Fibroblast of pulmonary artery (primary cell): ENCODE measurements at places on chromosomes 2 and 18.

GRCh38 chr2:127508631-127509034, 17.7 kb downstream of the IWS1 start:
- DNase-seq, result peak; percentile 97

GRCh38 chr2:241752689-241753276, 18.4 kb downstream of the D2HGDH start:
- no peak for DNase-seq

DNA sequence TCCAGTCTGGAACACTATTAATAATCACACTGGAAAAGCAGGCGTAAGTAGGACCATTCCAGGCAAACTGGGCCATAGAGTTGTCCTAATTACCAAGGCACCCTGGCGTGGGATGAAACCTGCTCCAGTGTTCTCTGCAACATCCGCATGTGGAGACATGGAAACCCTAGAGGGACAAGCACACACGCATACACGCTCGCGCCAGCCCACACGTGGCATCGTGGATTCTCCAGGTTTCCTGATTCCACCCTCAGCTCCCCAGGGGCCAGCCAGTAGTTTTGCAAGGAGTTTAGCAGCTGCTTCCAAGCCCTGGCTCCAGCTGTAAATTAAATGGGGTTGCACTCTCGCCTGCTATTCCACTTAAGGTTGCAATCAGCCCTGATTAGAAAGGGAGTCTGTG, 127.7 kb downstream of the DYSF start:
- no peak for DNase-seq

DNA sequence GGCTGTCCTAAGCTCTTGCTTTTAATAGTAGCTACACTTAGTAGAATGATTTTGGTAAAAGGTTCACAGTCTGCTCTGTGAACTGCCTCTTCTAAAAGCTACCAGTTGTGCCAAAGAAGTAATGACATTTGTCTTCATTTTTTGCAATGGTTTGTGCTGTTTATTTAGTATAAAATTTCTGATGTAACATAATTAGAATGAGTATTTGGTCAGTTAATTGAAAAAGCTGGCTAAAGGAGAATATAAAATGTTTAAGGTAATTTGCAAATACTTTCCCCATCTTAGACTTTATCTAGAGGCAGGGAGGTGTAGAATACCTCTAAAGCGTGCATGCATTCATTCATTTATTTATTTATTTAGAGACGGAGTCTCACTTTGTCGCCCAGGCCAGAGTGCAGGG, 71.3 kb downstream of the PHLPP1 start:
- DNase-seq, result no peak

- no peak for DNase-seq
Observed at GRCh38 chr2:36589230-36589630, 8.7 kb downstream of the FEZ2 start.

- no peak for DNase-seq
Observed at GRCh38 chr2:211611061-211611518, 927.5 kb downstream of the ERBB4 start.

DNA sequence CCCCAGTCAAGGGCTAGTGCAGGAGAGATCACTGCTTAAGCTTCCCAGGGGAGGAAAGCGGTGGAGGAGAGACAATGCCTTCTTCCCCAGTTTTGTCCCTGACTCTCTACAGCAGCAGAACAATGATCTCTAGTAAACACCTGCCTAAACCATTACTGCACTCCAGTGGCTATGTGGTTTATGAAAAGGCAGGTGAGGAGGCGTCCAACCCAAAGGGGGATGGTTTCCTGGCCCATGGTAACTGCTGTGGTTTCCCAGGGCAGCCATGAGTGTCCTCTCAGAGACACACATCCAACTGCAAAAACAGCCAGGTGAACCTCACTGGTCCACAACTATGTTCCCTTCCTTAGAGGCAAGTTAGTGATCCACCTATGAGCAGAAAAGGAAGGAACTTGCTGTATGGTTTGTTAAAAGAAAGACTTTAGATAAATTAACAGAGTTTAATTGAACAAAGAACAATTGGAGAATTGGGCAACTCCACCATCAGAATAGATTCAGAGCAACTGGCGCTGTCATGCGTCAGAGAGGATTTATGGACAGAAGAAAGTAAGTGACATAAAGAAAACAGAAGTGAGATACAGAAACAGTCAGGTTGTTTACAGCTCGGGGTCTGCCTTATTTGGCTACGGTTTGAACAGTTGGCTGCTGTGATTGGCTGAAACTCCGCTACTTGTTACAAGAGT, 4.8 kb upstream of the TTC39C start:
- no peak for DNase-seq

DNA sequence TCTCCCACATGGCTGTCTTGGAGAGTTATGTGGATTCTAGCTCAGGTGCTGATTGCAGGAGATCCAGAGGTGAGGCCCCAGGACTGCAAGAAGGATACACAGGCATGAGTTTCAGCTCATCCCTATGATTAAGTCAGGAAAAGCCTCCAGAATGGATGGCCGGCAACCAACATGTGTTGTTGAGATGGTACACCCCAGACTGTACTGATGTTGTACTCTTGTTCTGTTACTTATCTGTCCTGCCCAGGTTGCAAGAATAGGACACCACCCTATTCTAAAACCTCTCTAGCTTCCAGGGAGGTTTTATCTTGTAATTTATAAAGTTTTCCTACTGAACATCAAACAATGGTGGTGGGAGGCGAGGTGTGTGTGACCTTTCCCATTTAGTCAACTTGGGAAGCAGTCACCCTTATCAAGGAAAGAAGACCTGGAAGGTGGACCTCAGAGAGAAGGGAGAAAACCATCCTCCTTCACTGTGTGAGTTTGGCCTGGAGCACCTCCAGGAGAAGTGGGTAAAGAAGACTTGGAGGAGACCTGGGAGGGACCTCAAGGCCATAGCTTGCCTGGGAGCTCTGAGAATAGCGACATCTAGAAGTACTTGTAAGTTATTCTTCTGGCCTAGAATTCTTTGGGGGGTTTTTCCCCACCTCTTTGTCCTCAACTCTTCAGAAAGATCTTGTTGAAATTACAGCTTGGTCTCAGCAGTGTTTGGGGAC, 8.6 kb downstream of the FAM124B start:
- no peak for DNase-seq

DNA sequence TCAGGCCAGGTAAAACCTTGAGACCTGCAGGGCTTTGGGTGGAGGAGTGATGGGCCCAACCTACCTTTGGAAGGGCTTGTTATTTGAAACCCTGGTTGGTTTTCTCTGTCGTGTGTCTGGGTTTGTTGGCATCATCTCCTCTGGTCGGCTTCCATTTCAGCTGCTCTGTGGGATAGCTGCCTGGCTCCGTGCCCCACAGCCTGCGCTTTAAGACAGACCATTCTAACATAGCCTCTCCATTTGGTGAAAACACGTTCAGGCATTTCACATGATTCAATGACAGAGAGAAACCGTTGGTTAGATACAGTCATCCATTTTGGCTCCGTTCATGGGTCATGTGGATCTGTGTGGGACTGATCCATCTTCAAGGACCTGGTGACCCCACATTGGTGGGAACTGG, 37.0 kb upstream of the LYPD6B start:
- no peak for DNase-seq

DNA sequence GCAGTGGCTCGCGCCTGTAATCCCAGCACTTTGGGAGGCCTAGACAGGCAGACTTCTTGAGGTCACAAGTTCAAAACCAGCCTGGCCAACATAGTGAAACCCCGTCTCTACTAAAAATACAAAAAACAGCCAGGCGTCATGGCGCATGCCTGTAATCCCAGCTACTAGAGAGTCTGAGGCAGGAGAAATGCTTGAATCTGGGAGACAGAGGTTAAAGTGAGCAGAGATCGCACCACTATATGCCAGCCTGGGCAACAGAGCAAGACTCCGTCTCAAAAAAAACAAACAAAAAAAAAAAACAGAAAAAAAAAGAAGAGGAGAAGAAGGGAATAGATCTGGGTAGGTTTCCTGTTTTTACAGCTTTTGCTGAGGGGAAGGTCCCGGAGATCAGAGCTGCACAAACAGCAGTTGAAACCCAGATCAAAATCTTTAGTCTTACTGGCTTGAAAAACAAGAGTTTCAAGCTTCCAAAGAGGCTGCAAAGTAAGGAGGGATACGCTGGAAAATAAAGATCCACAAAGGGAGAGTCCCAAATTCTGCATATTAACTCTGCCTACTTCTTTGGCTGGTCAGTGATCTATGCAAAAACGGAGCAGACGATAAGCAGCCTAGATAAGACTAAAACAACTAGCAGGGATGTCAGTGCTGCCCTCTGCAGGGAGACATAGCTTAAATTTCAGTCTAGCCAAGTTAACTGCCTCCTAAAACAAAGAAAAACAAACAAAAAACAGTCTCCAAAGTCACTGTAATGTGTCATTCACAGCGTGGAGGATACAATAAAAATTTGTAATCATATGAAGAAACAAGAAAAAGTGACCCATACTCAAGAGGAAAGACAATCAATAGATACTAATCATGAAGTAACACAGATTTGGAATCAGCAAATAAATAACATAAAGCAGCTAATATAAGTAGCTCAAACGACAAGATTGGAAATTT, 74.1 kb downstream of the TLK1 start:
- DNase-seq, result peak; percentile 67

- DNase-seq, result no peak
Observed at GRCh38 chr18:35933982-35934381, 38.5 kb upstream of the RMP24 start.

DNA sequence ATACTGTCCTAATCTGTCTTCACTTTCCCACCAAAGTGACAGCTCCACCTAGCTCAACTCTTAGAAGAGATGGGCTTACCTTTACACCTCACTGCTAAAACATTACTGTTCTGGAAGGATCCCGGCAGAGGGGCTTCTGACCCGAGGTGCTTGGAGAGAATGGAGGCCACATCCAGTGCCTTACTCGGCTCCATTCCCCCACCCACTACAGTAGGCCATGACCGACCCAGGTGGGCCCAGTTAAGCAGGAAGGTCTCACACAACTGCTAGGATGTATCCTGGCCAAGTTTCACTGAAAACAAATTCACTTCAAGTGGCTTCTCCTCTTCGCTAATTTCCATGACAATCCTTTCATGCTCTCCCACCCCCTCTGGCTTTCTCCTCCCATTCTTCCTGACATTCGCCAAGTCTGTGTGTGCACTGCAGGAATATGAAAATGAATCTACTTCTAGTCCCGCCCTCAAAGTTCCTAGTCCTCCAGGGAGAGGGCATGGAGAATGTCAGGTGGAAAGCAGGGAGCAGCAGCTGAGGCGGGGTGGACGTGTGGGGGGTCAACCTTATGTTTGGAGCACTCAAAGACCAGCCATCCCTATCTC, 11.8 kb downstream of the WIPF1 start:
- DNase-seq, result no peak

DNA sequence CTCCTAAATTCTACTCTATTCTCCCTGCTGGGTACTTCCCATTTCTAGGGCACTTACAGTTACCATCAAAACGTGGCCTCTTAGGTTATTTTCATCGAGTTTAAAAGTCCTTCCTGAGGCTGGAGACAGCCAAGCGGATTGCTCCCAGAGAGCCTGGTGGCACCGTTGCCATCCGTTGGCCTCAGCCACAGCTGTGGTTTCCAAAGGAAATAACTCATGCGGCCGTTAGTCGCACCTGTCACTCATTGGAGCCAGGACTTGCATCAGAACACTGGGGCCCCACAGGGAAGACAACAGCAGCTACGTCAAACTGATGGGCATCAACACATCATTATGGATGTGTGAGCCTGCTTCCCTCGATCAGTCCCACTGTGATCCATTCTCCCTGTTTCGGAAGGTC, 453.4 kb downstream of the BCL11A start:
- DNase-seq, result no peak

- DNase-seq, result no peak
Observed at GRCh38 chr18:60060578-60060977, 160.8 kb downstream of the PMAIP1 start.

GRCh38 chr2:60500861-60501260, 52.6 kb downstream of the BCL11A start:
- no peak for DNase-seq

GRCh38 chr2:203021991-203022390, 7.3 kb downstream of the NBEAL1 start:
- DNase-seq, result peak; percentile 21

DNA sequence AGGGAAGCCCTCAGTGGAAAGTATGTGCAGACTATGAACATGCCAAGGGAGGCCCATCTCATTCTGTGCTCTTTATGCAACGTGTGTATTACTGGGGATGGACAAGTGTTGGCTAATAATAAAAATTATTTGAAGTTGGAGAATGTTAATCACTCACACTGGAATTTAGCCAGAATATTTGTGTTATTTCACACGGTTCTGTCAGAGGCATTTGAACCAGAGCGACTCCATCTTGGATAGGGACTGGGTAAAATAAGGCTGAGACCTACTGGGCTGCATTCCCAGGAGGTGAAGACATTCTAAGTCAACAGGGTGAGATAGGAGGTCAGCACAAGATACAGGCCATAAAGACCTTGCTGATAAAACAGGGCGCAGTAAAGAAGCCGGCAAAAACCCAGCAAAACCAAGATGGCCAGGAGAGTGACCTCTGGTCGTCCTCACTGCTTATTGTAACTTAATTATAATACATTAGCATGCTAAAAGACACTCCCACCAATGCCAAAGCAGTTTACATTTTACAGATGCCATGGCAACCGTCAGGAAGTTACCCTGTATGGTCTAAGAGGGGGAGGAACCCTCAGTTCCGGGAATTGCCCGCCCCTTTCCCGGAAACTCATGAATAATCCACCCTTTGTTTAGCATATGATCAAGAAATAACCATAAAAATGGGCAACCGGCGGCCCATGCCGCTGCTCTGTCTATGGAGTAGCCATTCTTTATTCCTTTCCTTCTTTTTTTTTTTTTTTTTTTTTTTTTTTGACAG, 2.6 kb upstream of the FZD5 start:
- peak; percentile 52 for DNase-seq

- no peak for DNase-seq
Observed at GRCh38 chr18:50775207-50775606, 44.6 kb downstream of the MRO start.

- DNase-seq, result no peak
Observed at GRCh38 chr18:9066817-9067306, 35.6 kb upstream of the NDUFV2 start.

GRCh38 chr2:135676031-135676430, 65.6 kb upstream of the UBXN4 start:
- DNase-seq, result peak; percentile 41

DNA sequence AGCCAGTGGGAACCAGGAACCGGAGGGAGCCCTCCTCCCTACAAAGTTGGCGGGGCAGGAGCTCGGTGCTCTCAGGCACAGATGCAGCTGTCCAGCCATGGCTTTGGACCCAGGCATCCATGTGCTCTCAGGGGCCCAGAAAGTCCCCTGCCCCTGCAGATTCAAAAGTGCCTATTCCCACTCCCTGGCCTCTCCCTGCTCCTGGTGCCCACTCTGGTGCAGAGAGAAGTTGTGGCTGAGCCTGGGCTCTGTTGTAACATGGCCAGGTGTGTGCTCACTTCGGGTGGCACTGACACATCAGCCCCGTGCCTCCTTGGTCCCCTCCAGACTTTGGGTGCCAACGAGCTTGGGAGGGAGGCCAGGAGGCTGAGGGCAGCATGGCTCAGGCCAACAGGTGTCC, 315.8 kb upstream of the KYNU start:
- no peak for DNase-seq

GRCh38 chr18:7358989-7359726, 128.3 kb downstream of the LRRC30 start:
- DNase-seq, result no peak

GRCh38 chr2:96715658-96716057, 24.2 kb downstream of the LMAN2L start:
- DNase-seq, result peak; percentile 30
